Activated CD8-positive, alpha-beta memory T cell treated with anti-CD3 and anti-CD28 coated beads, Interleukin-2, amount 50 U/mL, for 4 hours (primary cell): ENCODE measurements at places on chromosomes 3 and 15.

- DNase-seq: no peak
Measured at GRCh38 chr3:37543666-37544065, 318.0 kb upstream of the CTDSPL start.

- DNase-seq: no peak
Measured at GRCh38 chr3:185716436-185717108, 108.3 kb downstream of the IGF2BP2 start.

DNA sequence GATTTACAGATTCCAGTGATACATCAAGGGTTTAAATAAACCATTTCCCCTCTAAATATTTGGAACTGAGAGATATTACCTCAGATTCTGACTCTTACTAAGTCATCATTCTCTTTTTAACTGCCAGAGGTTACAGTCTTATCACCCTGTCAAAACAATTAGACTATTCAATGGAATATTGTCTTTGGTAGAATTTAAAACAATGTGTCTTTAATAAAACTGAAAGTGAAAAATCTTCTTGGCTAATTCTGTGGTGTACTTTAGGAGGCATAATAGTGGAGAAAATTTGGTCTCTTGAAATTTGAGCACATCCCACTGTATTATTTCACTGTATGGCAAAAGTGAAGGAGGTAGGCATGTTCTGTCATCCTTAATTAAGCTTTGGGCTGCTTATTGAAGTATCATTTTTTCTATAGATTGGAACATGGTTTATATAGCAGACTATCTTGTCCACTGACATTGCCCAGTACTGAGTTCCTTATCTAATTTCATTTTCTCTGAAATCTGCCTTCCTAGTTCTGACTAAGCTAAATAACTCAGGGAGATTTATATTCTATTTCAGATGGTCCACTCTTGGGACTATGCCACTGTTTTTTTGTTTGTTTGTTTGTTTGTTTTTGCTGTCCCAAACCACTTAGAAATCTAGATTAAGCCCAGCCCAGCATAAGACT is 48.0 kb upstream of the UTS2B start:
- DNase-seq: no peak

DNA sequence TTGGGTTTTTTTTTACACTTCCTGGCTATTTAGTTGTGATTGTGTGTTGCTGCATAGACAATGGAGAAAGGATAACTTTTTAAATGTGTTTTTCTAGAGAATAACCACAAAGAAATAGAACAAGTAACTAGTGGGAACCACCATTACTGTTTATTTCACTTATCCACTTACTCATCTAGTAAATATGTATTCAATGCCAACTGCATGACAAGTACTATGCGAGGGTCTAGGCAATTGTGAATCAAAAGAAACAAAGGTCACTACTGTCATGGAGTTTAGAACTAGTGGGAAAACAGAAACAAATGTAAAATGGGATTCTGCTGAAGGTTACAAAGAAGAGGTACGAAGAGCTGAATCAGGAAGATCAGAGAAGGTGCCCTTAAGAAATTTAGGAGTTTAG is 600.9 kb upstream of the ROBO2 start:
- no peak for DNase-seq

DNA sequence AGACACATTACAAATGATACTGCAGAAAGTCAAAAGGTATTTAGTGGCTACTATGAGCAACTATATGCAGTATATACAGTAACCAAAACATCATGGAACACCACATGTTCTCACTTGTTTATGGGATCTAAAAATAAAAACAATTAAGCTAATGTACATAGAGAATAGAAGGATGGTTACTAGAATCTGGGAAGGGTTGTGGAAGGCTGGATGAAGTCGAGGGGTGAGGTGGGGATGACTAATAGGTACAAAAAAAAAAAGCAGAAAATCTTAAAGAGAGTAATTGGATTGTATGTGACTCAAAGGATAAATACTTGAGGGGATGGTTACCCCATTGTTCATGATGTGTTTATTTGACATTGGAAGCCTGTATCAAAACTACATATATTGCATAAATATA is 848.8 kb upstream of the GBE1 start:
- DNase-seq: no peak
